Effector memory CD4-positive, alpha-beta T cell (primary cell): ENCODE measurements at places on chromosomes 13 and 19.
A peak's percentile ranks its signal among the peaks of the same experiment; 100 is the strongest.

DNA sequence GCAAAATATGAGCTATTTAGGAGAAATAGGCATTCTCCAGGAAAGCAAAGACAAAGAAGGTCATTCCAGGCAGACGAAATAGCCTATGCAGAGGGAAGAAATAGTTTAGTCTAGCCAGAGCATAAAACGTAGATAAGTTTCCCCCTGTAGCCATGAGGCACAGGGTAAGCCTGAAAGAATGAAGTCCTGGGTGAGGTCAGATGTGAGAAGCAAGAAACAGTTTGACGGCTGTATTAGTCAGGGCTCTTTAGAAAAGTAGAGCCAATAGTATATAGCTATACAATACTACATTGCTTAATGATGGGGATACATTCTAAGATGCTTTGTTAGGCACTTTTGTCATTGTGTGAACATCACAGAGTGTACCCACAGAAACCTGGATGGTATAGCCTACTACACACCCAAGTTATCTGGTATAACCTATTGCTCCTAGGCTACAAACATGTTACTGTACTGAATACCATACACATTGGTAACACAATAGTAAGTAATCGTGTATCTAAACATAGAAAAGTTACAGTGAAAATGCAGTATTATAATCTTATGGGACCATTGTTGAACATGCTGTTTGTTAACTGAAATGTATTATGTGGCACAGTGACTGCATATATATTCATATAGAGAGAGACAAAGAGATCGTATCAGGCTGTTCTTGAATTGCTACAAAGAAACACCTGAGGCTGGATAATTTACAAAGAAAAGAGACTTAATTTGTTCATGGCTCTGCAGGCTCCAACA, 59.3 kb upstream of the WDFY2 start:
- no peak for DNase-seq

GRCh38 chr19:49570997-49571676, 9.2 kb downstream of the NOSIP start:
- DNase-seq = no peak

DNA sequence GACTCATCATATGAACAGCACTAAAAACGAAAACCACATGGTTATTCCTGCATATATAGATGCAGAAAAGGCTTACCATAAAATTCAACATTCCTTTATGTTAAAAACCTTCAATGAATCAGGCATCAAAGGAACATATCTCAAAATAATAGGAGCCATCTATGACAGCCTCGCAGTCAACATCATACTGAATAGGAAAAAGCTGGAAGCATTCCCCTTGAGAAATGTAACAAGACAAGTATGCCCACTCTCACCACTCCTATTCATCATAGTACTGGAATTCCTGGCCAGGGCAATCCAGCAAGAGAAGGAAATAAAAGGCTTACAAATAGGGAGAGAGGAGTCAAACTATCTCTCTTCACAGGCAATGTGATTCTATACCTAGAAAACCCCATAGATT, 179.6 kb upstream of the HTR2A start:
- no peak for DNase-seq

DNA sequence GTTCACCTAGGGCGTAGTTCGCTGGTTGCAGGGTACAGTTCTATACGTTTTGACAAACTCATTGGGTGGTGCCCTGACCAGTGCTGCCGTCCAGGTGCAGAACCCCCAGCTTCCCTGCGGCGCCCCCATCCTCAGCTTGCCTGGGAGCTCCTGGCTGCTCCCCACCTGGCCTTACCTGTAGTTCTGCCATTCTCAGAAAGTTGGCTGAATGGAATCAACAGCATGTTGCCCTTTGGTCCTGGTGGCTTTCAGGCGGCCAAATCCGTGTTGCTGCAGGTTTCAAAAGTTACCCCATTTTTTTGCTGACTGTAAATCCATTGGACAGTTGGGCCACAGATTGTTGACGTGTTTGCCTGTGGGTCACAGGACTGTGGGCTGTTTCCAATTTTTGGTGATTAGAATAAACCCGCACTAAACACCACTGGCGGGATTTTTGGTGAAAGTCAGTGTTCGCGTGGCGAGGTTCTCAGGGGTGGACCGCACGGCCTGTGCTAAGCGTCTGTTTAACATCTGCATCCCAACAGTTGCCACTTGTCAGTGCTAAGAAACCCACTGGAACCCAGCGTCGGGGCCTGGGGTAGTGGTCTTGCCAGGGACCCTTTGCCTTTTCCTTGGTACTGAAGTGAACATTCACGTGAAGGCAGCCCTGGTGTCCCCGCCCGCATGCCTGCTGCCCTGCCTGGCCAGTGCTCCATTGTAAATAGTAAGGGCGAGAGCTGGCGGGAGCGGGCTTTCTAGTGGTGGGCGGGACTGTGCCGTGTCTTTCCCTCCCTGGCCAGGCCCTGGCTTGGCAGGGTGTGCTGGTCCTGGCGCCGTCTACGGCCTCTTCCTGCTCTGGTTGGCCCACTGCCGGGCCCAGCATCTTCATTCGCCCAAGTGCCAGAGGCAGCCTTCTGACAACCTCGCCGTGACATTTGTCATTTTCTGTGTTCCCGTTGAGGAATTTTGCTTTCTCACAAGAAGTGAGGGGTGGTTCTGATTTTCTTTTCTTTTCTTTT, 3.3 kb downstream of the DOT1L start:
- DNase-seq = no peak

DNA sequence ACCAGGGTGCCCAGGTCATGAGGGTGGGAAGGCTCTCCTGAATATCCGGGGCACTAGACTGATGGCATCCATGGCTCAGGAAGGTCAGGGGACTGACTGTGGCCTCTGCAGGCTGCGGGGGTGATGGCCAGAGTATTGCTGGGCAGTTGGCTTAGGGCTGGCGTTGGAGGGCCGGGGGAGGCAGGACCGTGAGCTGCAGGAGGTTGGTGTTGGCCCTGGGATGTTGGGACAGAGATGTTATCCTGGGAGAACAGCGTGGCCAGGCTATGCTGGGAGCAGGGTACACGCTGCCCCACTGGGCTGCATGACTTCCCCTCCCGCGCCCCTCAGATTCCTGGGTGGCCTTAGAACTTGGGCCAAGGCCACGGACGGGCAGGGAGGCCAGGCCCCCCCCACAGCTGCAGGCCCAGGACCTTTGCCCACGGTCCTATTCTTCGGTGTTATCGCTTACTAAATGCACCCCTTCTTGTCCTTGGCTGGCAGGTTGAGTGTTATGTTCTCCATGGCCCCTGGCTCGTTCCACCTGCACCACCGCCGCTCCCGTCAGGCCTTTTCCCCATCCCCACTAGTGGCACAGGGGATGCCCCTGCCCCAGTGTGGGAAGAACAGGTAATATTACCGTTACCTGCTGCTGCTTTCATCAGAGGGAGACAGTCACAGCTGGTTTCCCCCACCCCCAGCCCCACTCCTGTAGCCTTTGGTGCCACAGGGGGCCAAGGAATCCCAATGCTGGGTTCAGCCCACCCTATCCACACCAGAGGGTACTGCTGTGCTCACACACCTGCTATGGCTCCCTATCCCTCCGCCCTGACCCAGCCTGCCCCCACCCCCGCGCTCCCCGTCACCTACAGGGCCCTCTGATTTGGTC, 3.2 kb upstream of the ISYNA1 start:
- DNase-seq = no peak

DNA sequence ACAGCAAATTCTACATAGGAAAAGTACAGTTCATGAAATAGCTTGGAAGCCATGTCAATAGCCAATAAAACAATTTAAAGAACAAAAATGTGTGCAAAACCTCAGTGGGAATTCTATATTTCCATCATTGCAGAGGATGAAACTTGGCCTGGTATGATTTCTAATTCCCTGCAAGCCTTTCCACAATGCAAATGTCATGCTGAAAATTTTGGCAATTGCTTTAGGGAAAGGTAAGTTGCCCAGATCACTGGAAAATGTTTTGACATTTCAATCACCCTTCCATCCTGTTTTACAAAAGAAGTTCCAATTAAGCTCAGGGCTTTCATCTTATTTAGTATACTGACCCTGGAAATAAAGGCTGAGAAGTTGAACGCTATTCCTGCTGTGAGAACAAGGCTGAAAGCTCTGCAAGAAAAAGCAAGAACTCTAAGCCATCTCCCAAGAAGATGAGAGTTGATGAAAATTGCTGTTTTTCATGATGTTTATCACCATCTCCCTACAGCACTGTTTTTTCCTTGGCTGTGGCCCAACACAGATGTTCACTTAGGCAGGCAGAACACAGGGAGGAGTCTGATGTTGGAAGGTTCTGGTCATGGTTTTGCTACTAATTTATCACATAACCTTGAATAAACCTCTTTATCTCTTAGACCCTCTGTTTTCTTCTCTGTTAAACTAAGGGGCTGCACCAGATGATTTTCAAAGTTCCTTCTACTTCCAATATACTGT, 263.7 kb downstream of the KCTD12 start:
- DNase-seq = no peak

DNA sequence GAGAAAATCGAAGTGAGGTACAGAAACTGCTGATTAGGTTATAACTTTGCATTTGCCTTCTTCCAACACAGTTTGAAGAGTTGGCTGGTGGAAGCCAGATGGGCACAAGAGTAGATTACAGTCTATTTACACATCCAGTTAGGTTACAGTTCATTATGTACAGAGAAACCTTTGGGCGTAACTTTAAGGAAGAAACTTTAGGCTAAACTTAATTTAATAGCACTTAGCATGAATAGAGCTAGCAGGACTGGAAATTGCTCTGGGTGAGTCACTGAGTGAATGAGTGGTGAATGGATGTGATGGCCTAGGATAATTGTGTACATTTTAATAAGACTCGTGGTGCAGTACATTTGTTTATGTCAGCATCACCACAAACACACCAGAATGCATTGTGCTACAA, 62.9 kb upstream of the KLHL1 start:
- no peak for DNase-seq

DNA sequence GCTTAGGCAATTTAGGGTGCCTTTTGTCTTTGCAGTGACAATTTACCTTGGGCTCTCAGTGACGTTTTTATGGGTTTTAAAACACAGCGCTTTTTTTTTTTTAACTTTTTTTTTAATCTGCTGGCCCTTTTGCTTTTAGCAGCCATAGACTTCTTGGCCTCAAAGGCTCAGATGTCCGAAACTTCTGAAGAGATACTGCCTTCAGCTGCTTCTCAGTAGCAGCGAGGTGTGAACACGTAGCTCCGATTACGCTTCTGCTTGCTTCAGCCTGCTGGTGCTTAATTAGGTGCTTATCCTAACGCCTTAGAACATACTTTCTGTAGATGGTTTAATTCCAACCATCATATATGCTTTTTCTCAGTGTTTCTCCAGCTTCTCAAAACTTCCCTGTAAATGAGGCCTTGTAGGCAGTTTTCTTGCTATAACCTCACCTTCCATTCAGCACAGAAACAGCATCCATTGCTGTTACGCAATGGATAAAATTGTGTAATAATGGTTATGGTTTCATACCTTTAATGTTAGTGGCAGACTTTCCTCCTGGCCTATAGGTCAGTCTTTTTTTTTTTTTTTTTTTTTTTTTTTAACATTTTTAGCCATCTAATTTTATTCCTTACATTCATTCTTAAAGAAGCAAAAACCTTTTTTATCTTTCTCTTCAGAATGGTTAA, 723.9 kb downstream of the GPC5 start:
- DNase-seq = no peak

DNA sequence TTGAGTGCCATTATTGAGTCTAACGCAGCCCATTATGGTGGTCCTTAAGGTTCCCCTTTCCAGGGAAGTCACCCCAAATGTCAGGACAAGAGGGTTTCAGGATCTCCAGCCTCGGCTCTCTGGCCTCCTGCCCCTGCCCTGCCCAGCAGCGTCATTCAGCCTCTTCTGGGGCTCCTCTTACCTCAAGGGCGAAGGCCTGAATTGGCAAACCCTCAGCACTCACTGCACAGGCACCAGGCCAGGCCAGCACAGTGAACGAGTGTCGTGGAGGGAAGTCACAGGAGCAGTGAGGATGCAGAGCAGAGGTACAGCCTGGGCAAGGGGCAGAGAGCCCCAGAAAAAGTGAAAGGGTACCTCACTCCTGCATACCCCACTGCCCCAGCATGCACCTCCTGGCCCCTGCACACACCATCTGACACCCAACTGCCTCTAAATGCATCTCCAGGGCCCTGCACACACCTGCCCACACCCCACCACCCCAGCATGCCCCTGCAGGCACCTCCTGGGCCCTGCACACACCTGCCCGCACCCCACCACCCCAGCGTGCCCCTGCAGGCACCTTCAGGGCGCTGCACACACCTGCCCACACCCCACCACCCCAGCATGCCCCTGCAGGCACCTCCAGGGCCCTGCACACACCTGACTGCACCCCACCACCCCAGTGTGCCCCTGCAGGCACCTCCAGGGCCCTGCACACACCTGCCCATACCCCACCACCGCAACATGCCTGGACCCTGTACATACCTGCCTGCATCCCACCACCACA, 19.8 kb downstream of the SLC25A42 start:
- no peak for DNase-seq

DNA sequence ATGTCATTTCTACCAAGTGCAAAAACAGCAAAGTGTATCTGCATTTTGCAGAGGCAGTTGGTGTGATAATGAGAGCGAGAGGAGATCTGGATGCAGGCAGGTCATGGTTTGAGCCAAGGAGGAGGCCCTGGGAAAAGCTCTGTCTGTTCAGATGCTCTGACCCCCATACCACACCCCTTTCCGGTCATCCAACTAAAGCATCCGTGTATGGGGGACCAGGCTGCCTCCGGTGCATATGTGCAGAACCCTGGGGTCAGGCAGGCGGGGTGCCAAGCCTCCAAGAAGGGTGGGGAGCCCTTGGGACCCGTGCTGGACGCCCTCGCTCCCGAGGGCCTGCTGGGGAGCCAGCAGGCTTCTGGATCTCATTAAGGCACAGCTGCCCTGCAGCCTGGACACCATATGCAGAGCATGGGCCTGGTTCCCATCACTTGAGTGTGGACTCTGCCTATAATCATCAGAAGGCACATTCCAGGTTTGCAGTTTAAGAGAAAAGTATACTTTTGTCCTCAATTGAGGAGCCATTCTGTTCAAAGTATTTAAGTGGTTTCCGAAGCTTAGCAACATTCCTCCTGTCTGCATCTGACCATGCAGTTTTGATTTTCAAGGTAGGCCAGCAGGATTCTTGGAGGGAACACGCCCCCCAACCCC, 56.1 kb downstream of the ALOX5AP start:
- no peak for DNase-seq

DNA sequence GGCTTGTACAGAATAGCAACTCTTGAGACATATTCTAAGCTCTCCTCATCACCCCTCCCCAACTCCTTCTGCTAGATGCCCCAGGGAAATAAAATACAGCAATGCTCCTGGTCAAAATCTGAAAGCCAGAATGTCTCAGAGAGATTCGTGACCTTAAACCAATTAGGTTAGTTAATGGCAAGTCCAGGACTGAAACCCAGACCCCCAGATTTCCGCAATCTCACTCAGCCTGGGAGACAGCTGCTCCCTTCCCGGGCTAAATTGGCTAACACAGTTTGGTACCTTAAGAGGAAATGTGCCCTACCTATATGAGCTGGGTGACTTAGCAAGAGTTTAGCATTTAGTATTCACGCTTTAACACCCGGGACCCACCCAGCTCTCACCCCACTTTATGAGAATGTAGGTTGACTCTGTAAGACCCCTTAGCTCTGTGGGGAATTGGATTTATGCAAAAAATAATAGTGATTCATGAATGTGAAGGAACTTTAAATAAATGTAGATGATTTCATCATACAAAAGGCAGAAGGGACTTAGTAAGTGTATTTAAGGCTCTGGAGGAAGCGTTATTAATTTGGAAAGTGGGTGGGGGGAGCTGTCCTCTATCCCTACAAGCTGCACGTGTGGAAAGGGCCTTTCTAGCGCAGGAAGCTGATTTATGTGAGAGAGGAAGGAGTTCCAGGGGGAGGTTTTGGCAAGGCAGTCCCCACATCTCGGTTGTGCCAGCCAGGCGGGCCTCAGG, 1.1 kb downstream of the DLEU7 start:
- no peak for DNase-seq

GRCh38 chr19:7652061-7652641, 15.2 kb downstream of the STXBP2 start:
- peak; percentile 78 for DNase-seq

- no peak for DNase-seq
Observed at GRCh38 chr13:96681766-96682165, 312.5 kb downstream of the OXGR1 start.
